ENCODE measurements at places on chromosomes 2 and 18.

DNA sequence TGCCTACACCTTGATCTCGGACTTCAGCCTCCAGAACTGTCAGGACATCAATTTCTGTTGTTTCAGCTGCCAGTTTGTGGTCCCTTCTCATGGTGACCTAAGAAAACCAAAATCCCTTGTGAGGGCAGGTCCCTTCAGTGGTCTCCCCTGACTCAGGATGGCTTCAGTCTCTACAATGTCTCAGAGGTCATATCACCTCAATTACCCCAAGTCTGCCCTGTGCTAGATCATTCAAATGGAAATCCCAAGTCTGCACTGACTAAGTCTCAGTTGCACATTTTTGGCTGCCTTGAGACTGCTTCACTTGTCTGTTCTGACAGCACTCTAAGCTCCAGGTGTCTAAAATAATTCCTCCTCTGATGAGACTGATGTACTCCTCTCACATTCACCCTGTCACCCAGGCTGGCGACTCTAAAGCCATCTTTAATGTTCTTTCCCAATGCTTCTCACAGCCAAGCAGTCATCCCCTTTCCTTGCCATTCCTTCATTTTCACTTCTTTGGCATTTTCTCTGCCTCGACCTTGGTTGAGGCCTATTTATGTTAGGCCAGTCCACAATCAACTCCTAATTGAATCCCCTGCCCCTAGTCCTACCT, 470.8 kb downstream of the DLGAP1 start:
- no peak overlapping the region for H3K4me3 ChIP-seq
- no peaks in the 10 kb centered on the region for H3K4me1 ChIP-seq
- H3K36me3 ChIP-seq = no peaks in the 10 kb centered on the region

DNA sequence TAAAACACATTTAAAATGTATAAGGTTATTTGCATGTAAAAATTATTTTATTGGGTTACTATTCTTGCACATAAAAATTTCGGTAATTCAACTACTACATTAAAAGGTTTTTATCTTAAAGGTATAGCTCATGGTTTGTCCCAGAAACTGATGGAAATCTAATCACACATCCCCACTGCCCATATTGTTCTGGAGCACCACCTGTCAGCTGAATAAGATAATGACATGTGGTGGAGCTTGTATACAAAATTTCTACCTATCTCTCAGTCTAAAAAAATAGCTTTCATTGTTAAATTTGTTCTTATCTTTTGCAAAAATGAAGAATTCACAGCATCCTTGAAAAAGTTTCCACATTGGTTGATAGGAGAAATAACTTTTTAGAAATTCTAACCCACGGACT, 18.3 kb downstream of the ERBB4 start:
- DNase-seq = no peak
- H3K4me3 ChIP-seq = no peak overlapping the region
- H3K36me3 ChIP-seq = no peaks in the 10 kb centered on the region

- no peaks in the 10 kb centered on the region for H3K4me1 ChIP-seq
- H3K27ac ChIP-seq = no peak overlapping the region
- no peak overlapping the region for H3K4me3 ChIP-seq
- no peaks in the 10 kb centered on the region for H3K36me3 ChIP-seq
- peak; percentile 55 for DNase-seq
These were observed 281.1 kb downstream of the GALR1 start for GRCh38 chr18:77530732-77531131.

DNA sequence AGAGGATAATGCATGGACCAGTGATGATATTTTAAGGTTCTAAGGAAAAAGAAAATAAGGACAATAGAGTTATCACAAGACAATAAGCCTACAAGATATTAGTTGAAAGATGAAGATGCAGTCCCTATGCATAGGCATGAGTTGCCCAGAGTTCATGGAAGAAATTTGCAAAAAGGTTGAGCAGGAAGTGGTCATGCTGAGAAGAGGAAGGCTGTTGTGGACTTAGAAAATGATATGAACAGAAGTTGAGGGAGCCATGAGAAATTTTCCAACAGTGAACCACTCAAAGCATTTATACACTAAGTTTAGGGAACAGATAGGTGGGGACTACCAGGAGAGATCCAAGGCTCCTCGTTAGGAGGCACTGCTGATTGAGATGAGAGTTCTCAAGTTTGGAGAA, 3.5 kb downstream of the OSBPL6 start:
- H3K27me3 ChIP-seq = peaks cover 61% of the 10 kb centered on the region
- no peak overlapping the region for H3K4me3 ChIP-seq
- H3K36me3 ChIP-seq = no peaks in the 10 kb centered on the region
- no peak overlapping the region for H3K27ac ChIP-seq
- no peak for DNase-seq

GRCh38 chr2:28979576-28980366, 1.3 kb upstream of the TOGARAM2 start:
- H3K4me3 ChIP-seq = no peak overlapping the region
- no peaks in the 10 kb centered on the region for H3K36me3 ChIP-seq
- no peaks in the 10 kb centered on the region for H3K27me3 ChIP-seq
- no peak for DNase-seq
- H3K4me1 ChIP-seq = no peaks in the 10 kb centered on the region

GRCh38 chr18:77949355-77949973, 699.8 kb downstream of the GALR1 start:
- H3K27ac ChIP-seq = no peak overlapping the region
- no peak overlapping the region for H3K4me3 ChIP-seq
- H3K4me1 ChIP-seq = no peaks in the 10 kb centered on the region
- no peaks in the 10 kb centered on the region for H3K27me3 ChIP-seq
- no peak for DNase-seq

- no peak overlapping the region for H3K4me3 ChIP-seq
- no peaks in the 10 kb centered on the region for H3K4me1 ChIP-seq
- H3K27me3 ChIP-seq = no peaks in the 10 kb centered on the region
- no peak for DNase-seq
These were observed 255.3 kb downstream of the THSD7B start for GRCh38 chr2:137020452-137021196.

GRCh38 chr18:25873833-25874232, 216.6 kb downstream of the SS18 start:
- no peak overlapping the region for H3K4me3 ChIP-seq
- H3K36me3 ChIP-seq = no peaks in the 10 kb centered on the region
- no peak for DNase-seq
- no peak overlapping the region for H3K27ac ChIP-seq
- H3K27me3 ChIP-seq = no peaks in the 10 kb centered on the region

DNA sequence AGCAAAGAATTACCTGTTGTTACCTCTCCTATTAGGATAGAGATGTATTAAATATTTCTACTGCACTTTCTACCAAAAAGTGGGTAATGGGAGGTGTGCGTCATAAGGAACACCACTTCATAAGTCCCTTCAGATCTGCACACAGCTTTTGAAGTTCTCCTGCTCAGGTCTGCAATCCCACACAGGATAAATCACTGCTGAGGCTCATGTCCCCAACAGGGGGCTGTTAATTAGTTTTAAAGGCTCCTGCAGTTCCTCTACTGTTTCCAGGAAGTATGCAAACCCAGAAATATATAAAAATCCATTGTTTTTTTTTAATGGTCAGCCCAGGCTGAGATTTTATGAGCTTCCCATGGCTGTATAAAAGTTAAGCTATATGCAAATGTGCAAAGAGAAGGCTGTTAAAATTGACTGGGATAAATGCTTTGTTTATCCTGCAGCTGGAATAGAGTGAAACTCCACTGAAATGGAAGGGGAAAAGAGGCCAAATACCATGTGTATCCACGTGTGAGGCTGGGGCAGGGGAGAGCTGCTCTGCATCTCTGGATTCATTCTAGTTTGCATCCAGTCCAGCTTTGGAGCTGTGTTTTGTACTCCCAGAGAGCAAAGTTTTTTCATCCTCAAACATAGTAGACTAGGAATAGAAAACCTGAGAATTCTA, 903.7 kb downstream of the TDRD15 start:
- no peak overlapping the region for H3K4me3 ChIP-seq
- H3K36me3 ChIP-seq = no peaks in the 10 kb centered on the region
- no peak overlapping the region for H3K27ac ChIP-seq
- no peak for DNase-seq
- H3K27me3 ChIP-seq = no peaks in the 10 kb centered on the region

DNA sequence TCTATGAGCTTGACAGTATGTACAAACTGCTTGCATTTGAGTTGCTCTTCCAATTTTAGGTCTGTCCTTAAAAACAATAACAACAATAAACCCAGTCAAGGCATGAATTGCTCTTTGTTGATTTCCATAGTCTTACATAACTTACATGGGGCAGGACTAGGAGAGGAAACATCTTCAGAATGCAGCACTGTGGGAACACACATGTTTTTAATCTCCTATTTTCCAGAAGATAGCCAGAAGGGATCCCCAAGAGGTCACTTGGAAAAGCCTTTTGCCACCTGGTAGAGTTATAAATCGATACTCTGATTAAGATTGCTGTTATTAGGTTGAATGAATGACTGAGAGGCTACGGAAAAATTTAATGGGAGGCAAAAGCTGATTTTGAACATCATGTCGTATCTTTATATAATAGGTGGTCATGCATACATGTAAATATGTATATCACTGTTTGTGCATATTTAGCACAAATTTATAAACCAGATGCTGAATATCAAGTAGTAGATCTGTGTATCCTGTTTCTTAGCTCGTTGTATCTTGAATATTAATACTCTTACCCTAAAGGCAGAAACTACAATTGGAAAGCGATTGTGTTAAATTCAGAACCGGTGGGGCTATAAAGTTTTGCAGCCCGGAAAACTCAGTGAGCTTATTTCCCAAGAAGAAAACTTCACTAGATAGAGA, 479.4 kb upstream of the TCF4 start:
- no peak overlapping the region for H3K4me3 ChIP-seq
- no peak overlapping the region for H3K27ac ChIP-seq
- no peaks in the 10 kb centered on the region for H3K36me3 ChIP-seq
- H3K27me3 ChIP-seq = no peaks in the 10 kb centered on the region
- DNase-seq = no peak

DNA sequence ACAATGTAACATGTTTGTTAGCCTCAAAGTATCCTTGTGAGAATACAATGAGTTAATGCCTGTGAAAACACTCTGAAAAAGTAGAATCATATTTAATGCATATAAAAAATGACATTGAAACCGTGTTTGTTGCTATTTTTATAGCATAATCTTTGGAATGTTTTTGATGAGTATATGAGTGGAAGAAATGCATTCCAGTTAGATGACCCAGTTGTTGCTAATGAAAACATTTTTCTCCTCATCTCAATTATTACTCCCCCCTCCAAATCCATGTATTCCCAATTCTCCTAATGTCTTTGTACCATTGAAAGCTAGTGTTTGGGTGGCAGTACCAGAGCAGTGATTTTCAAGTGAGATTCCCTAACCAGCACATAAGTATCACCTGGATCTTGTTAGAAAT, 67.1 kb upstream of the DSEL start:
- no peak for DNase-seq
- H3K27me3 ChIP-seq = no peaks in the 10 kb centered on the region
- H3K4me3 ChIP-seq = no peak overlapping the region
- H3K4me1 ChIP-seq = no peaks in the 10 kb centered on the region
- H3K36me3 ChIP-seq = no peaks in the 10 kb centered on the region

DNA sequence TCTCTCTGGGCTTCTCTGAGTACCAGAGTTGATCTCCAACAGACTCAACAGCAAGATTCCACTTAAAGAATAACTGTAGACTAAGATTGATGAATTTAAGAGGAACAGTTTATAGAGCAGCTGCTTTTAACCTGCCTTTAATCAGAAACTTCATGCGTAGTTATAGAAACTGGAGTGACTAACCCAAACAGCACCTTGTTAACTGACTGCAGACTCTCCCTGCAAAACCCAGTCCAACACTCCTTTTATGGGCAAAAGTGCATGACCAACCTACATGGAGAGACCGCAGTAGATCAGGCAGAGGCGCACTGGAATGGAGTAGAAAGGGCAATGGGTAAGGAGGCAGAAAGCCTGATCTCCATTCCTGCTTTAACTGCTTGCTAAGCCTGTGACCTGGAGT, 110.6 kb downstream of the NRP2 start:
- H3K27me3 ChIP-seq = no peaks in the 10 kb centered on the region
- H3K36me3 ChIP-seq = no peaks in the 10 kb centered on the region
- DNase-seq = no peak
- H3K4me1 ChIP-seq = no peaks in the 10 kb centered on the region
- H3K4me3 ChIP-seq = no peak overlapping the region

GRCh38 chr2:56571074-56571473, 387.3 kb downstream of the CCDC85A start:
- no peaks in the 10 kb centered on the region for H3K36me3 ChIP-seq
- H3K4me3 ChIP-seq = no peak overlapping the region
- no peak overlapping the region for H3K27ac ChIP-seq
- H3K27me3 ChIP-seq = no peaks in the 10 kb centered on the region
- no peak for DNase-seq
- no peaks in the 10 kb centered on the region for H3K4me1 ChIP-seq

GRCh38 chr2:88499204-88499603, 46.7 kb upstream of the FOXI3 start:
- no peak for DNase-seq
- H3K4me1 ChIP-seq = no peaks in the 10 kb centered on the region
- peaks cover 4% of the 10 kb centered on the region for H3K27me3 ChIP-seq
- no peaks in the 10 kb centered on the region for H3K36me3 ChIP-seq

DNA sequence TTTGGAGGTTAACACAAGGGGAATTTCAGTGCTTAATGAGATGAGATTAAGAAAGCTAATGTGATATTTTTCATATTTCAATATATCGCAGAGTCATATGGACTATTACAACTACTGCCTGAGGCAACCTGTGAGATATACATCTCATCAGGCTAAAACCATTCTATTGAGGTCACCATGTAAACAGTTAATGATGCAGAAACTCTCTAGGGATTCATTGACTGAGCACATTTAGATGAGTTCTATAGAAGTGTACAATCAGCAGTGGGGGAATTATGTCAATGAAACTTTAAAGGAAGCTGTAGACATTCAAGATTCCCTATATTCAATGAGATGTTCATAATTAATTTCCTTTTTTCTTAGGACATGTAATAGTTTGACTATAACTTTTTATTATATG, 687.4 kb upstream of the SYT4 start:
- no peak for DNase-seq
- H3K36me3 ChIP-seq = no peaks in the 10 kb centered on the region
- no peaks in the 10 kb centered on the region for H3K27me3 ChIP-seq

GRCh38 chr18:24853076-24853475, 392.6 kb downstream of the HRH4 start:
- H3K27me3 ChIP-seq = no peaks in the 10 kb centered on the region
- no peak overlapping the region for H3K4me3 ChIP-seq
- H3K27ac ChIP-seq = no peak overlapping the region

- no peaks in the 10 kb centered on the region for H3K27me3 ChIP-seq
- H3K36me3 ChIP-seq = no peaks in the 10 kb centered on the region
- no peak overlapping the region for H3K27ac ChIP-seq
These were observed 15.1 kb downstream of the SLC4A5 start for GRCh38 chr2:74328074-74328473.

DNA sequence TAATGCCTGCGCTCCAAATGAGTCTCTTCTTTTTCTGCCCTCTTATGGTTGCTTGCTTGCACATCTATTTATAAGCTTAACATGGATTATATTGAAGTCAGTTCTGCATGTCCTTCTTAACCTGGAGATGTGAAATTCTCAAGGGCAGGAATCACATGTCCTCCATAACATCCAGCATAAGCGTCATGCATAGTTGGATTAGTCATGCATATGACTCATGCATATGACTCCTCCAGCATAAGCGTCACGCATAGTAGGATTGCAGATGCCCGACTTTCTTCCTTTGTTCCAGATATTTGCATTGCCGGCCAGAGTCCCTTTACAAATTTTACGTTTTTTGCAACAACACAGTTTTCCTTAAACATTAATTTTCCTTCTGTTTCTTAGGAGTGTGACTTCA, 308.6 kb downstream of the TGIF1 start:
- no peaks in the 10 kb centered on the region for H3K27me3 ChIP-seq
- no peaks in the 10 kb centered on the region for H3K36me3 ChIP-seq
- no peaks in the 10 kb centered on the region for H3K4me1 ChIP-seq
- DNase-seq = no peak
- no peak overlapping the region for H3K4me3 ChIP-seq
